ELF-1 (cell line): ENCODE measurements at places on chromosomes 2 and 18.

- no peak for DNase-seq
These were observed 122.7 kb downstream of the VWC2L start for GRCh38 chr2:214533541-214533940.

- DNase-seq, result no peak
These were observed 50.1 kb downstream of the RNF144A start for GRCh38 chr2:6967301-6967700.

GRCh38 chr2:100615886-100616285, 53.1 kb downstream of the PDCL3 start:
- DNase-seq, result no peak

- DNase-seq, result no peak
These were observed 674.0 kb downstream of the CNTNAP5 start for GRCh38 chr2:124698979-124699565.
